ENCODE measurements at places on chromosomes 6 and 20. TPM values are rescaled to one million over a fixed set of nuclear protein-coding genes. Genes with fewer than 3 reads are reported as not detected.

DNA sequence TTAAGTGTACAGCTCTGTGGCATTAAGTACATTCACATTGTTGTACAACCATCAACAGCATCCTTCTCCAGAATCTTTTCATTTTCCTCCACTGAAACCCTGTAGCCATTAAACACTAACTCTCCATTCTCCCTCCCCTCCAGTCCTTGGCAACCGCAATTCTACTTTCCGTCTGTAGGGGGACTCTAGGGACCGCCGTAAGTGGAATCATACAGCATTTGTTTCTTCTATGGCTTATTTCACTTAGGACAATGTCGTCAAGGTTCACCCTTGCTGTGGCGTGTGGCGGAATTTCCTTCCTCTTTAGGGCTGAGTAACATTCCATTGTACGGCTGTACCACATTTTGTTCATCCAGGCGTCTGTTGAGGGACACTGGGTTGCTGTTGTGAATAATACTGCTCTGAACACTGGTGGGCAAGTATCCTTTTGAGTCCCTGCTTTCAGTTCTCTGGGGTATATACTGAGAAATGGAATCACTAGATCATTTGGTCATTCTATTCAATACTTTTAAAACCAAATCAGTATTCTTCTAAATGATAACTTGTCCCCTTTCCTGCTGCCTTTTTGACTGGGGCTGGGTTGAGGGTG lies 50.7 kb downstream of the PPP1R3G start:
- no peaks in the 10 kb centered on the region for H3K36me3 ChIP-seq
- no peak overlapping the region for H3K4me3 ChIP-seq
- H3K27me3 ChIP-seq, result no peaks in the 10 kb centered on the region

DNA sequence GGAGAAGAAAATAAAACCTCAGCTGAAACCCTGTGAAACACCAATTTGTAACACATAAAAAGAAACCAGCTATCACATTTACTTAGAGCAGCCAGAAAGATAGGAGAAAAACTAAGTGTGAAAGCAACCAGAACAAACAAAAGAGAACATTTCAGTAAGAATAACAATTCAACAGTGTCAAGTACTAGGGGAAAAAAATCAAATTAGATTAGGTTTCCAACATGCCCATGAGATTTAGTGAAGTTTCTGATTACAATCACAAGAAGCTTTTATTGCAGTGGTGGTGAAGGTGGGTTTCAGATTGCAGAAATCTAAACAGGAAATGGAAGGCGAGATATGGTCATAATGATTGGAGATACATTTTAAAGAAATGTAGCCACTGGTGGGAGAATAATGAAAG lies 22.1 kb upstream of the TRDN start:
- H3K4me1 ChIP-seq, result peaks cover 3% of the 10 kb centered on the region
- H3K27me3 ChIP-seq, result no peaks in the 10 kb centered on the region
- H3K4me3 ChIP-seq, result no peak overlapping the region
- no peak for DNase-seq

GRCh38 chr6:454148-454991 lies 62.8 kb downstream of the IRF4 start:
- peaks cover 17% of the 10 kb centered on the region for H3K27me3 ChIP-seq
- H3K4me3 ChIP-seq, result no peak overlapping the region
- peaks cover 10% of the 10 kb centered on the region for H3K36me3 ChIP-seq
- DNase-seq, result no peak
- H3K27ac ChIP-seq, result no peak overlapping the region
- peaks cover 12% of the 10 kb centered on the region for H3K4me1 ChIP-seq

- no peaks in the 10 kb centered on the region for H3K27me3 ChIP-seq
- no peak overlapping the region for H3K4me3 ChIP-seq
- DNase-seq, result no peak
- H3K4me1 ChIP-seq, result peaks cover 32% of the 10 kb centered on the region
Observed at GRCh38 chr20:44734938-44735337, 10.7 kb upstream of the KCNK15 start.

DNA sequence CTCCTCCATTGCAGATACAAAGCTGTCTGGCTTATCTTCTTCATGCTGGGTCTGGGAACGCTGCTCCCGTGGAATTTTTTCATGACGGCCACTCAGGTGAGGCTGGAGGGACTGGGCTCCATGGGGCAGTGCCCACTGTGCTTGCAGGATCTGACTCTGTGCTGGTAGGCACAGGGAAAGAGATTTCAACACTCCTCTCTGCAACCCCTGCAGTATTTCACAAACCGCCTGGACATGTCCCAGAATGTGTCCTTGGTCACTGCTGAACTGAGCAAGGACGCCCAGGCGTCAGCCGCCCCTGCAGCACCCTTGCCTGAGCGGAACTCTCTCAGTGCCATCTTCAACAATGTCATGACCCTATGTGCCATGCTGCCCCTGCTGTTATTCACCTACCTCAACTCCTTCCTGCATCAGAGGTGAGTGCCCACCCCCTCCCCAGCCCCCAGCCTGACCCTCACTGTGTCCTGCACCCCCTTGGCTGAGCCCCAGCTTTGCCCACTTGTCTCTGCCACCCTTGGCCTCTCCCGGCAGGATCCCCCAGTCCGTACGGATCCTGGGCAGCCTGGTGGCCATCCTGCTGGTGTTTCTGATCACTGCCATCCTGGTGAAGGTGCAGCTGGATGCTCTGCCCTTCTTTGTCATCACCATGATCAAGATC lies 6.1 kb downstream of the SLC29A1 start:
- peaks cover 3% of the 10 kb centered on the region for H3K36me3 ChIP-seq
- no peak overlapping the region for H3K4me3 ChIP-seq
- H3K27me3 ChIP-seq, result no peaks in the 10 kb centered on the region
- H3K4me1 ChIP-seq, result peaks cover 17% of the 10 kb centered on the region

- peak overlapping the region; percentile 5 for H3K27ac ChIP-seq
- no peaks in the 10 kb centered on the region for H3K36me3 ChIP-seq
- peaks cover 53% of the 10 kb centered on the region for H3K27me3 ChIP-seq
- peak; percentile 80 for DNase-seq
- peak overlapping the region; percentile 56 for H3K4me3 ChIP-seq
Observed at GRCh38 chr6:7087491-7087979, 20.2 kb upstream of the RREB1 start.

- no peak overlapping the region for H3K27ac ChIP-seq
- no peak for DNase-seq
- H3K27me3 ChIP-seq, result no peaks in the 10 kb centered on the region
Observed at GRCh38 chr6:31528307-31528777, 420 bp upstream of the MCCD1 start.

GRCh38 chr6:41200296-41200900 lies 551 bp downstream of the TREML2 start:
- peaks cover 41% of the 10 kb centered on the region for H3K4me1 ChIP-seq
- peaks cover 11% of the 10 kb centered on the region for H3K36me3 ChIP-seq
- peak overlapping the region; percentile 96 for H3K27ac ChIP-seq
- peak overlapping the region; percentile 43 for H3K4me3 ChIP-seq
- no peaks in the 10 kb centered on the region for H3K27me3 ChIP-seq

GRCh38 chr20:40606660-40607059 lies 82.4 kb downstream of the MAFB start:
- H3K36me3 ChIP-seq, result no peaks in the 10 kb centered on the region
- H3K4me1 ChIP-seq, result no peaks in the 10 kb centered on the region
- H3K4me3 ChIP-seq, result no peak overlapping the region
- H3K27ac ChIP-seq, result no peak overlapping the region

GRCh38 chr20:62641321-62642050 lies 817 bp upstream of the SLCO4A1 start:
- DNase-seq, result no peak
- peak overlapping the region; percentile 69 for H3K27ac ChIP-seq
- peaks cover 36% of the 10 kb centered on the region for H3K4me1 ChIP-seq
- peak overlapping the region; percentile 82 for H3K4me3 ChIP-seq

DNA sequence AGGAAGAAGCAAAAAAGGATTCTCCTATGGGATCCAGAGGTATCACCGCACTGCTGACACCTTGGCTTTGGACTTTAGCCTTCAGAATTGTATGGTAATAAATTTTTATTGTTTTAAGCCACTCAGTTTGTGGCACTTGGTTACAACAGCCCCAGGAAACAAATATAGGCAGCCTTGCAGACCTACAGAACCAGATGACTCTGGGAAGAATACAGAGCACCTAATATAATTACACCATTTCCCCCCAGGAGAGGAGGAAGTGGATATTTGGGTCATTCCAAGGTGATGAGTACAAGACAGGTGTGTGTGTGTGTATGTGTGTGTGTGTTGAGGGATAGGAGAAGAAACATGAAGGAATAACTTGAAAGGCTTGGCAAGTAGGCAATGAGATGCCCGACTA lies 84.2 kb upstream of the ENPP5 start:
- no peaks in the 10 kb centered on the region for H3K4me1 ChIP-seq
- H3K36me3 ChIP-seq, result no peaks in the 10 kb centered on the region
- H3K4me3 ChIP-seq, result no peak overlapping the region
- H3K27ac ChIP-seq, result no peak overlapping the region
- peaks cover 3% of the 10 kb centered on the region for H3K27me3 ChIP-seq

Gene PTCRA
- not detected for total RNA-seq

Gene TOX2
- 1.9 TPM for total RNA-seq

Gene ADGB
- not detected for total RNA-seq

Gene COL19A1
- 0.40 TPM for total RNA-seq

Gene SS18L1
- 23.0 TPM for total RNA-seq

Gene RAET1G
- not detected for total RNA-seq

Data from activated CD8-positive, alpha-beta memory T cell treated with anti-CD3 and anti-CD28 coated beads, Interleukin-2, amount 10 ng/mL, durations not matched to agents 7 days and 5 days (primary cell).